ENCODE measurements at places on chromosomes 7 and 10.

GRCh38 chr10:132881186-132881920, 61.0 kb downstream of the CFAP46 start:
- DNase-seq = no peak

DNA sequence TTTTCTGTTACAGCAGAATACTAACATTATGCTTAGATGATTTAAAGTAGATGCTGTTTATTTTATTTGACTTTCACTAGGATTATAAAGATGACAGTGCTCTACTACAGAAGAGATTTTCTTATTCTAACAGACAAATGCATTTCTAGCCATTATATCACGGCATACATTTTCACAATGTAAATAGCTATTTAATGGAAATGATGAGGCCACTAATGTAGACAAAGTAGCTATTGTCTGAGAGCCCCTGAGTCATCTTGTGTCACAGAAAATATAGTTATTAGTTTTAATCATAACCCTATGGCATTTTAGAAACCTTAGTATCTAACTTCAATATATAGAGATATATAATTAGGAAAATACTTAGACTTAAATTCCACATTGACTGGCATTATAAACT, 158.0 kb upstream of the AHR start:
- DNase-seq = no peak

DNA sequence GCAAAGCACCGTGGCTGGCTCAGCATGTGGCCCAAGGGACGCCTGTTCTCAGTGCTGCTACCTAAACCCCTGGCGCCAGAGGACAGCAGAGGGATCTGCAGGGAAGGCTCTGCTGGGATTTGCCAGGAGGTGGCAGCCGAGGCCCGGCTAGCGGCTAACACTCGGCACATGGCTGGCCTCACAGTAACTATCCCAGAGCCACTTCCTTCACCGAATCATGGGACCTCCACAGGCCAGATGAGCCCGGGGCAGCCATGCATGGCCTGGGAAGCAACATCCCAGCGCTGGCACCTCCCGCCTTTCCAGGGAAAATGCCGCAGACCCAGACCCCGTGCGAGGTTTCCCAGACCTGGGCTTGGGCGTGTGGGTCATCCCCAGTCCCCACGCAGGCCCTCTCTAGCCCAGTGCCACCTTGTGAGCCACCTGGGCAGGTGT, 36.4 kb downstream of the DPYSL4 start:
- peak; percentile 54 for DNase-seq

DNA sequence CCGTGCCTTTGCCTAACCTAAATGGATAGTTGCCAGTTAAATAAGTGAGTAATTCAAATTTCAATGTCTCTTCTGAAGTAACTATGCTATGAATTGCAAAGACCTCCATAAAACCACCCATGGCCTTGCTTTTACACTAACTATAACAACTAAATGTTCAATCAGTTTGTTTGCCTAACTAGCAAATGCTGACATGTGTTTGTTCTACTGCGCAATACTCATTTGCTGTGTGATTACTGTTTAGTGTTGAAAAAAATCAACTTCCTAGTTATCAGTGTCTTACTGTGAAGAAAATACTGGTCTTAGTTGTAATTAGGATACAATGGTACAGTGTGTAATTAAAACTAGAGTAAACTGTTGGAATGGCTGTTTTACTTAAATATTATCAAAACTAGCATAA, 47.3 kb upstream of the GATAD1 start:
- DNase-seq = no peak

DNA sequence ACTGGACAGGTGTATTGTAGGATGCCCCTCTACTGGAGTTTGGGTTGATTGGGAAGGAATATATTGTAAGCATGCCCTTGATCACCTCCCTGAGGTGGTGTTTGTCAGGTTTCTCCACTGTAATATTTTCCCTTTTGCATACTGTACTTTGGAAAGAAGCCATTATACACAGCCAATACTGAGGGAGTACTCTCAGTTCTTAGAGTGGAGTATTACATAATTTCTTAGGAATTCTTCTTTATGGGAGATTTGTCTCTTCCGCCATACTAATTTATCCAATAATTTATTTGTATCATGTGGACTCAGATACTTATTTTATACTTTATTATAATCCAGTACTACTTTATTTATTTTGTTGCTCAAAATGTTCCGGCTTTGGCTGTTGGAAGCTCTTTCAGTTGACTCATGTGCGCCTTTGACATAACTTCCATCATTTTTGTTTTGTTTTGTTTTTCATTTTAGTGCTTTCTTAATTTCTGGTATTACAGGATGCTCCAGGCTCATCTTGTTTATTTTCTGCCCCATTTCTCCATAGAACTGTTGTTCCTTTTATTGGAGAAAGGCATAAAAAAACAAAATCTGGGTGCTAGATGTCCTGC, 29.7 kb downstream of the MKLN1 start:
- no peak for DNase-seq

- no peak for DNase-seq
Observed at GRCh38 chr7:157791261-157791660, 454.5 kb downstream of the DNAJB6 start.

GRCh38 chr7:25069900-25070443, 55.1 kb downstream of the CYCS start:
- DNase-seq = peak; percentile 54

GRCh38 chr10:2837674-2838073, 229.7 kb upstream of the PFKP start:
- no peak for DNase-seq

- DNase-seq = no peak
Observed at GRCh38 chr7:155593461-155594162, 47.3 kb upstream of the CNPY1 start.

- no peak for DNase-seq
Observed at GRCh38 chr10:130378556-130379400, 242.6 kb downstream of the GLRX3 start.

GRCh38 chr10:126001576-126001975, 105.2 kb downstream of the FANK1 start:
- DNase-seq = no peak

- no peak for DNase-seq
Observed at GRCh38 chr7:144784943-144785342, 50.9 kb downstream of the TPK1 start.

DNA sequence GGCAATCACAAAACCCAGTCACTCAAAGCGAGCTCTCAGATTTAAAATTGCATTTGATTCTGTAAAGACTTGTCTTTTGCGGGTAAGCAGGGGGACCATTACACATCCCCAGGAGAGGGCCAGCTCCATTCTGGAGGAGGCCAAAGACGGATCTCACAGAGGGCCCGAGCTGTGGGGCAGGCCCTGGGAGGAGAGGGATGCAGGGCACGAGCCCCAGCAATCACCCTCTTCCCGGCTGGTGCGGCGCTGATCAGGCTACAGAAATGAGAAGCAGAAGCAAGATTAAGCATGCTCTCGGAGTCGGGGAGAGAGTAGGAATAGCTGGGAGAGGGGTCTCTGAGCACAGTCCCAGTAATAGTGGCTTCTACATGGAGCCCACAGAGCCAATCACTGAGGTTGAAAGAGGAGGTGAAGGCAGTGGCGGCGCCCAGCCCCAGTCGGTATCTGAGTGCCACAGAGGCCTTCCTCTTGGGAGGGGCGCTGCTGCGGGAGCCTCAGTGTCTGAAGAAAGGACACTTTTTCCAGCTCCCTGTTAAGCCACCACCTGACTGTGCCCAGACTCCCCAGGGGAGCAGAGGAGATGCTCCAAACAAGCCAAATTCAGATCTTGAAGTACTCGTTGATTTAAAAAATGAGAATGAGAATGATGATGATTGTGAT, 7.1 kb downstream of the CXCL12 start:
- DNase-seq = no peak

DNA sequence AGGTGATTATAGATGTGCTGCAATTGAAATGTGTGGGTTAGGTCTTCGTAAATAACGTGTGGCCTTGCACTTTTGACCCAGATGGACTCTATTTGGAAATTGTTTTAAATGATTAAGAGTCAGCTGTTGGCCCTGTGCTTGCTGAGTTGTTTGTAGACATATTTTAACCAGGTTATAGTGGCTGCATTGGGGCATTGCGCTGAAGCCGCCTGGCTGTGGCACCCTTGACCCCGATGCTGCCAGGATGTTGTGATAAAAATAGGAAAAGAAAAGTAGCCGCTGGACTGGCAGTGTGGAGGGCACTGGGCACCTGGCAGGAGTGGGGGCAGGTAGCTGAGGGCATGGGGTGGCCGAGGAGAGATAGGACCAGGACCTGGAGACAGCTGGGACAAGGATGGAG, 13.4 kb downstream of the LRRC27 start:
- no peak for DNase-seq

All from activated CD4-positive, alpha-beta T cell treated with anti-CD3 and anti-CD28 coated beads for 4 hours (primary cell).